ENCODE measurements at places on chromosomes 2 and 18. TPM values are rescaled to one million over a fixed set of nuclear protein-coding genes. Genes with fewer than 3 reads are reported as not detected.

DNA sequence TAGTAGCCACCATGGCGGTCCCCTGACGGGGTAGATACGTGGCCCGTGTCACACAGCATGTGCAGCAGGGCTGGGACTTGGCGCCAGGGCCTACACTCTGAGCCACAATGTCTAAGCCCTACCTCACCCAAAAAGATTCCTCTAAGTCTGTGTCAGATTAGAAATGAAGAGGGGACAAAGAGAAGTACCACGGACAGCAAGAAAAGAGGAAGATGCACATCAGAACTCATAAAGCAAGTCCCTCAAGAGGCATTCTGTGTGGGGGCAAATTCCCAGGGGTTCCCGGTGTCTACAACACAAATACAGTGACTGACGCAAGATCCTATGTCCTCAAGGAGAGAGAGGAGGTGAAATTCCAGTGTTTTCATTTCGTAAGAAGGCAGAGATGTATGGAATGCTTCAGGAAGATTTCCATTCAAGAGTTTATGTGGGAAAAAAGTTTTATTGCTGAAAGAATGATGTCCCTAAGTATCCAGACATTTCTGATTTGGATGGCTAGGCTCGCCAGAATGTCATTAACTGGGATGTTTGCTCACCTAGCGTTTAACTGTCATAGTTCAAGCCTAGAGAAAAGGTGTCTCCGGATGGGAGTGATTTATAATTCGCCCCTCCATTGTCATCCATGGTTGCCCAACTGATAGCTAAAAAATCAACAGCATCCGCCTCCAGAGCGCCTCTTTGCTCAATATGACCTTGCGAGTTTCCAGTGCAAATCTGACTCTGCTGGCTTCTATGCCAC lies 75.6 kb upstream of the CHMP1B start:
- no peak overlapping the region for H3K4me3 ChIP-seq
- H3K36me3 ChIP-seq: no peaks in the 10 kb centered on the region
- H3K27me3 ChIP-seq: no peaks in the 10 kb centered on the region
- DNase-seq: no peak

GRCh38 chr2:196449083-196449482 lies 190.4 kb upstream of the CCDC150 start:
- H3K27me3 ChIP-seq: no peaks in the 10 kb centered on the region
- H3K4me1 ChIP-seq: no peaks in the 10 kb centered on the region
- no peak overlapping the region for H3K4me3 ChIP-seq
- DNase-seq: no peak
- no peaks in the 10 kb centered on the region for H3K36me3 ChIP-seq

- no peaks in the 10 kb centered on the region for H3K27me3 ChIP-seq
- peaks cover 12% of the 10 kb centered on the region for H3K36me3 ChIP-seq
Measured at GRCh38 chr18:79380816-79381806, 14.6 kb upstream of the NFATC1 start.

DNA sequence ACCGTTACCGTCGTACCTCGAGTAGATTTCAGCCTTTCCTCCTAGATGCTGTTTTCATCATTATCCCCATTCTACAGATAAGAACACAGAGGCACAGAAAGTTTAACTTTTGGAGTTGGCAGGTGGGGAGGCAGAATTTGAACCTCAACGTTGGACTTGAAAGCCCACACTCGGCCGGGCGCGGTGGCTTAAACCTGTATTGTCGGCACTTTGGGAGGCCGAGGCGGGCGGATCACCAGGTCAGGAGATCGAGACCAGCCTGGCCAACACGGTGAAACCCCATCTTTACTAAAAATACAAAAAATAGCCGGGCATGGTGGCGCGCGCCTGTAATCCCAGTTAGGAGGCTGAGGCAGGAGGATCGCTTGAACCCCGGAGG lies 11.5 kb downstream of the CATIP start:
- no peaks in the 10 kb centered on the region for H3K36me3 ChIP-seq
- H3K27me3 ChIP-seq: no peaks in the 10 kb centered on the region
- H3K4me1 ChIP-seq: peaks cover 19% of the 10 kb centered on the region
- no peak for DNase-seq
- peak overlapping the region; percentile 75 for H3K27ac ChIP-seq
- peak overlapping the region; percentile 75 for H3K4me3 ChIP-seq

DNA sequence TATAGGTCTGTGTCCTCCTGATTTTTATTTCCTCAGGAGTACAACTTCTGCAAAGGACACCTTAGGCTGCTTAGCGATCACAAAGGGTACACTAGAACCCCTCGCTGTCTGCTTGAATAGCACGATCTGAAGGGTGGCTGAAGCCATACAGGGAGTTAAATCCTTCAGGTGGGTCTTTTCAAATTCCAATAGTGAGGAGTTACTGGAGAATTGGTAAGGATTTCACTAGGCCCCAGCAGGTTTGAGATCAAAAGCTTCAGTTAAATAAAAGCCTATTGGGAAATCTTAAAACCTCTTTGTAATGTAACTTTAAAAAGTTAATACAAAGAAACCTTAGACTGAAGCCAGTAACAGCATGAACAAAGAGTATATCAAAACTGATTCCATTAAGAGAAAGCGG lies 613.1 kb downstream of the ZEB2 start:
- no peak overlapping the region for H3K27ac ChIP-seq
- H3K4me1 ChIP-seq: no peaks in the 10 kb centered on the region
- DNase-seq: no peak
- H3K27me3 ChIP-seq: no peaks in the 10 kb centered on the region
- H3K4me3 ChIP-seq: no peak overlapping the region

DNA sequence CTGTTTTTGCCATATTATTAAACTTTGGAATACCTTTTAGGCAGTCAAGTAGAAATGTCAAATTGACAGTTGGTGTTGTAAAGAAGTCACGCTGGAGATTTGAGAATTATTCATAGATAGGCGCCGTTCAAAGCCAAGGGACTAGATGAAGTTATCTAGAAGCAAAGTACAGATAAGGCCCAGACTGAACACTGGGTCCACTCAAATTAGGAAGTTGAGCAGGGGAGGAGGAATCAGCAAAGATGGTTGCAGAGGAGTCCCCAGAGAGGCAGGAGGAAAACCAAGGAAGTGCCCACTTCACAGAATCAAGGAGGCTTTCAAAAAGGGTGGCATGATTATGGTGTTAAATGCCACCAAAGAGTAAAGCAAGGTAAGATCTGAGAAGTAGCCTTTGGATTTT lies 9.6 kb upstream of the ALS2 start:
- no peaks in the 10 kb centered on the region for H3K36me3 ChIP-seq
- H3K27ac ChIP-seq: no peak overlapping the region

DNA sequence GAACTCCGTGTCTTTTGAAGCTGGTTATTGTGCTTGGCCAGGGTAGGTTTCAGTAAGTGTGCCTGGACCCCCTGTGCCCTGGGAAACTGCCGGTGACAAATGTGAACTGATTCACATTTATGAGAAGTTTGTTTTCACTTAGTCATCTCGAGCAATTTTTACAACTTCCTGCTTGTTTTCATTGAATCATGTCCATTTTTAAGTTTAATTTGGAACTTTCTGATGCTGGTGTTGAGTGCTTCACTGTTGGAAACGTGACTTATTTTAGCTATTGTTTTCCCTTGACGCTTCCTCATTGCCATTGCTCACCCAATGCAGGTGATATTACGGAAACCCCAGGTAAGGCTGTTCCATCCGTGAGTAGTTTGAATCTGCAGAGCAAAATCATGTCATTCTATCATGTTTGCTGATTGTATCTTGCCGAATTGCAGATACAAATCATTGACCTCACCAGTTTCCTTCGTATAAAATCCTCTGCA lies 97.2 kb downstream of the RTN4 start:
- no peaks in the 10 kb centered on the region for H3K27me3 ChIP-seq
- H3K27ac ChIP-seq: no peak overlapping the region
- no peaks in the 10 kb centered on the region for H3K4me1 ChIP-seq
- no peak overlapping the region for H3K4me3 ChIP-seq
- no peak for DNase-seq

DNA sequence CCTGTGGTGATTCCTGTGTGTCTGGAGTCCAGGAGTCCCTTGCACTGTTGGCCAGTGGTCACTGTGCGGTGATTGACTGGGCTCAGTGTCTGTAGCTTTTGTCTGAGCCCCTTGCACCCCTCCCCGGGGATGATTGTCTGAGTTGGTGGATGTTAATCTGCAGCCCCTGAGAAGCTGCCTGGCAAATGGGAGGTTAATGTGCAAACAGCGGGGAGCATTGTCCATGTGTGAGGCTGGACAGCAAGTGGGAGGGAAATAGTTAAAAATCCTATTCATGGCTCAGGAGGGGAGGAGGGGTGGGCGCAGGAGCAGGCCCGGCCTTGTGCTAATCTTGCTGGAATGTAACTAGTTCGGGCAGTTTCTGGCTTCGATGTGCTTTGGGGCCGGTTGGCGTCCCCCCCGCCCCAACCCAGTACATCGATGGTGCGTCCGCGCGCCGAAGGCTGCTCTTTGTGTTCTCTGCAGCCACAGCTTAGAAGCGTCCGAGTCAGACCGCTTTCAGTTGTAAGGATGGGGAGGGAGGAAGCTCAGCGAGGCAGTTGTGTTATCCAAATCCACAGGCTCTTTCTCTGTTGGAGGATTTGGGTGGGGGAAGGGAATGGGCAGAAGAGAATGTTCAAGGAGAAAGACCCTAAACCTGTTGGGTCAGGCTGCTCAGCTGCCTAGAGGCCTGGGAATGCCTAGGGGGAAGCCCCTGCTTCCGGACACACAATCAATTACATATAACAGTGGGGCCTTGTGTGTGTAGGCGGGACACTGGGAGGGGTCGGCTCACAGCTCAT lies 71.8 kb downstream of the TGOLN2 start:
- H3K4me1 ChIP-seq: no peaks in the 10 kb centered on the region
- no peak overlapping the region for H3K27ac ChIP-seq
- no peaks in the 10 kb centered on the region for H3K36me3 ChIP-seq
- no peak for DNase-seq
- no peak overlapping the region for H3K4me3 ChIP-seq

DNA sequence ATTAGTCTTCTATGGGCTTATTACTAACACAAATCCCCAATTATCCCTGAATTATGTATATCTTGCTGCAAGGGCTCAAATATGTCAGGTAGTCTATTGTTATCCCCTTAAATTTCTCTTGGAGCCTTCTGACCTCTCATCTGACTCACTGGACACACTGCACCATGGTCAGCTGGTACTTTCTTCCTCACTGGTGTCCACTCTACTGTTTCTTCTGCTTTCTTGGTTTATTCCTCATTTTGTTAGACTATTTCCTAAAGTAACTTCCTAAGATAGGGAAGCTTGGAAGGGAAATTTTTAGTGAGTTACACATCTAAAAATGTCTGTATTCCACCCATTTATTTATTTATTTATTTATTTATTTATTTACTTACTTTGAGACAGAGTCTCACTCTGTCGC lies 26.5 kb downstream of the WDR35 start:
- no peaks in the 10 kb centered on the region for H3K4me1 ChIP-seq
- no peak overlapping the region for H3K4me3 ChIP-seq
- no peak for DNase-seq
- no peaks in the 10 kb centered on the region for H3K27me3 ChIP-seq
- H3K36me3 ChIP-seq: peaks cover 2% of the 10 kb centered on the region

DNA sequence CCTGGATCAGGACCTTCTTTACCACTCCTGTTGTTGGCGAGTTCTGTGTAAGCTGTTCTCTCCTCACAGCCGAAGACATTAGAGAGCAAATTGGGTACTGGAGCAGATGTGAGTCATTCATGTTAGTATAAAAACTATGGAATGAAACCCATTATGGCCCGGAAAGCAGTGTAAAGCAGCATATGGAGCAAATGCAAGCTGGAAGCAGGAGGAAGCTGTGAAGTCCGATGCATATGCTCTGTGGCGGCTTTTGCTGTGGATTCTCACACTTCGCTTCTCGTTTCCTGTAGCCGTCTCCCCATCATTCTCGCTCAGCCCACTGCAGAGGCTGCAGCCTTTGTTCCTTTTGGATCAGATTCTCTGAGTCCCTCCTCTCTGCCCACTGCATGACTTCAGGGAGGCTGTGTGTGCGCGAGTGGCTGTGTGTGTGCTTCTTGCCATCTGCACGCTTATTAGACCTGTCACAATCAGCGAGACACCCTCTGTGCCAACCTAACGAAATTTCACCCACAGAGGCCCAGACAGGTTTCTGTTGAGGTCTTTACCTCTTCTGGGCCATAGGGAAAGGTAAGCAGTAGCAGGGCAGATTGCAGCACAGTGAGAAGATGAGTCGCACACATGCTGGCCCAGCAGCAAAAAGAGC lies 3.3 kb upstream of the GALNT14 start:
- H3K36me3 ChIP-seq: no peaks in the 10 kb centered on the region
- DNase-seq: no peak
- peaks cover 7% of the 10 kb centered on the region for H3K27me3 ChIP-seq
- H3K4me1 ChIP-seq: peaks cover 14% of the 10 kb centered on the region
- H3K27ac ChIP-seq: no peak overlapping the region
- H3K4me3 ChIP-seq: no peak overlapping the region

DNA sequence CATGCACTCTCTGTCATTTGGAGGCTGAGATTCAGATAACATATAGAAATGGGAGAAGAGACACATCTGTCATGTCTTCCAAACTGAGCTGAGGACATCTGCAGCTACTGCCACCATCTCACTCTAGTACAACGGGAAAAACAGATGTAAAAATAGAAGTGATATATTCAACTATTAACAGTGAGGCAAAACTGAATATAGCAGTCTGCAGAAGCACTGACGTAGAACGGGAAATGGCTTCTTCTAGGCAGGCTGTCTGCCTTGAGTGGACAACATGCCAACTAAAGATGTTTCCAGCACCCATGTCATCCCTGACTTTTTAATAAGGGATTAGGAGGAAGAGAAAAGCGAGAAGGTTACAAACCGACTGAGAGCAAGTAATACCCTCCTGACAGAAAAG lies 51.6 kb downstream of the MRPL33 start:
- DNase-seq: no peak
- no peaks in the 10 kb centered on the region for H3K4me1 ChIP-seq
- H3K27ac ChIP-seq: no peak overlapping the region
- H3K36me3 ChIP-seq: no peaks in the 10 kb centered on the region
- H3K27me3 ChIP-seq: no peaks in the 10 kb centered on the region

DNA sequence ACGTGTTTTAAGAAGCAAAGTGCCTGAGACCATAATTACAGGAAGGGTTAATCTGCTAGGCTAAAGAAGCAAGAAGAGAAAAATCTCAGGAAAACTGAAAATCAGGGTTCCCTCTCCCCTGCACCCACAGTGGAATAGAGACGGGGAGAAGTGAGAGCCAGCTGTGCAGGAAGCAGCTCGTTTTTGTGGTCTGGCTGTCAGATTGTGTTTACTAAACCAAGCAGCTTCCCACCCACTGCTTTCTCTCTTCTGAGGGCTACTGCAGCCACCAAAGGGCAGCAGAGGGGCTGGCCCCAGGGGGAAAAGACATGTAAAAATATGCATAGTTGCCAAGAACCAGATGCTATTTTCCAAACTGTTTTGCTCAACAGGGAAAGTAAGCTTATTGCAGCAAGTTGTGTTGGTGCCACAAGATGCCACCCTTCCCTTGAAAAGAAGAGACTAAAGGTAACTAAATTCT lies 72.6 kb upstream of the THUMPD2 start:
- peaks cover 10% of the 10 kb centered on the region for H3K4me1 ChIP-seq
- peak; percentile 5 for DNase-seq
- H3K4me3 ChIP-seq: no peak overlapping the region
- H3K27me3 ChIP-seq: no peaks in the 10 kb centered on the region

The RNF25 gene
- 31.8 TPM for total RNA-seq

The UCN gene
- total RNA-seq: 3.6 TPM

The POTEC gene
- total RNA-seq: not detected

The LIMS2 gene
- 4.2 TPM for total RNA-seq

The SYT4 gene
- not detected for total RNA-seq

The ASB18 gene
- total RNA-seq: not detected

The RFTN2 gene
- total RNA-seq: not detected

Data from B cell (primary cell).